ENCODE measurements at places on chromosomes 3 and 15.
A peak's percentile ranks its signal among the peaks of the same experiment; 100 is the strongest.

DNA sequence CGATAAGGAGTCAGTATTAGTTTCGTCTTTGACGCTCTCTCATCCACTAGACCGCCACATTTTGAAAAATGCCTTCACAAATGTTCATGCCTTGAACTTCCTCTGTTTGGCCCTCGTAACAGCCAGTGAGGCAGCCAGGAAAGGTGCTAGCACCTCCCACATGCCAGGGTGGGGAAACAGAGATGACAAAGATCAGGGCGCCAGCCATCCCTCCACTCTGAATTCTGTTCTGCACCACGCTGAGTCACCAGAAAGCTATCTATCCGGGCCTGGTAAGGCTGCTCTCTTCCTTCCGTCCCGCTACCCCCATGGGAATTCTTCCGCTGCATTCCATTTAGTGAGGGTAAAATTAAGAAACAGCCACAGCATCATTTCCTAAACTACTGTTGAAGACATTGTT, 31.3 kb upstream of the BCL2L10 start:
- DNase-seq = peak; percentile 98

- DNase-seq = no peak
Measured at GRCh38 chr3:105822171-105823123, 46.4 kb downstream of the CBLB start.

DNA sequence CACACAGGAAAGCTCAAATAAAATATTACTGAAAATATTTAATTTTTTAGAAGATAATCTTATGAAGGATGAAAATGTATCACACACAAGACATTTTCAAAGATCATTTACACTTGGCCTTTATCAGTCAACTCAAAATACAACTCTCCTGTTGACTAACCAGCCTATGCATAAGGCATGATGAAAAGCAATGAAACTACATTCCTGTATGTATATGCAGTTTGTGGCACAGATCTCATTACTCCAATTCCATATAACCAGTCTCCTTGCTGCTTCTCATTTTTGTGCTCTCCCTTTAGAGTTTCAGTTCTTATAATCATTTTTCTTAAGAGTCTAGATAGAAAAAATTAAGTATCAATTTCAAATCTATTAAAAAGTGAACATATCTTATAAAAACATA, 25.8 kb downstream of the AQR start:
- DNase-seq = peak; percentile 9

GRCh38 chr15:64156652-64157331, 5.3 kb downstream of the SNX22 start:
- no peak for DNase-seq

GRCh38 chr15:31216215-31216911, 110.3 kb upstream of the KLF13 start:
- peak; percentile 34 for DNase-seq

DNA sequence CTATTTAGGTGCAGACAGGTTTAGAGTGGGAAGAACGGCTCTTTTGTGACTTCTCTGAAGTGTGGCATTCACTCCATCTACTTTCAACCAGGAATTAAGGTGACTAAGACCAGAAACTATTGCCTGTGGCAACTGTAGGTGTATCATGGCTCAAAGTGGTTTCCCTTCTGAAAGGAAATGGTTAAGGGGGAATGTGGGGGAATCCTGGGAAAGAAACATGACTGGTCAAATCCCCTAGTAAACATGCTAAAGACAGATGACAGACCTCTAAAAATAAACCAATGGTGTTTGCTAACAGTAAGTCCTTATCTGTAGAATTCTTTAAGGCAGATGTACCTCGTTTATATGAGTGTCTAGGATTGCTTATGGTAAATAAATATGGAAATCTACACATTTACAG, 56.9 kb downstream of the MEGF11 start:
- peak; percentile 2 for DNase-seq

All from fibroblast of skin of back (primary cell).